NCI-H1417 (cell line): ENCODE measurements at places on chromosomes 2 and 18.
A peak's percentile ranks its signal among the peaks of the same experiment; 100 is the strongest.

- peak; percentile 77 for DNase-seq
Observed at GRCh38 chr2:67400560-67401485, 3.7 kb downstream of the ETAA1 start.

- no peak for DNase-seq
Observed at GRCh38 chr18:370751-371608, 103.1 kb upstream of the THOC1 start.

- DNase-seq, result no peak
Observed at GRCh38 chr2:223815884-223816570, 21.4 kb downstream of the AP1S3 start.

DNA sequence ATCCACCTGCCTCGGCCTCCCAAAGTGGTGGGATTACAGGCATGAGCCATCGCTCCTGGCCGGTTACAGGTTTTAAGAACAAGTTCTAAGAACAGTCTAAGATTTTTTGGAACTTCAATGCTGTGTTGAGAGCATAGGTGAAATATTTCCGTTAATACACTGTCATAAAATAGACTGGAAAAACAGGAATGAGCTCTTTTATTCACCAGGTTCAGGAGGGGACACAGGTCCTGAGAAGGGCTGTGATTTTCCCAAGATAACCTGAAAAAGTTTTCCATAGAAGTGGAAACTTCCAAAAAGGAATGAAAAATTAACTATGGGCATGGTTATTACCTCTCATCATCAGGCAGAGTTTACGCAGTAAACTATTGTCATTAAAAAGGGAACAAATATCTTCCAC, 97.6 kb upstream of the TMEM178A start:
- no peak for DNase-seq

GRCh38 chr2:38744399-38744780, 6.8 kb downstream of the SRSF7 start:
- DNase-seq, result no peak

GRCh38 chr2:224126003-224126402, 86.9 kb upstream of the SERPINE2 start:
- no peak for DNase-seq

GRCh38 chr2:234490271-234491091, 6.4 kb downstream of the ARL4C start:
- no peak for DNase-seq

- peak; percentile 14 for DNase-seq
Observed at GRCh38 chr2:70498054-70498453, 55.6 kb downstream of the TGFA start.

DNA sequence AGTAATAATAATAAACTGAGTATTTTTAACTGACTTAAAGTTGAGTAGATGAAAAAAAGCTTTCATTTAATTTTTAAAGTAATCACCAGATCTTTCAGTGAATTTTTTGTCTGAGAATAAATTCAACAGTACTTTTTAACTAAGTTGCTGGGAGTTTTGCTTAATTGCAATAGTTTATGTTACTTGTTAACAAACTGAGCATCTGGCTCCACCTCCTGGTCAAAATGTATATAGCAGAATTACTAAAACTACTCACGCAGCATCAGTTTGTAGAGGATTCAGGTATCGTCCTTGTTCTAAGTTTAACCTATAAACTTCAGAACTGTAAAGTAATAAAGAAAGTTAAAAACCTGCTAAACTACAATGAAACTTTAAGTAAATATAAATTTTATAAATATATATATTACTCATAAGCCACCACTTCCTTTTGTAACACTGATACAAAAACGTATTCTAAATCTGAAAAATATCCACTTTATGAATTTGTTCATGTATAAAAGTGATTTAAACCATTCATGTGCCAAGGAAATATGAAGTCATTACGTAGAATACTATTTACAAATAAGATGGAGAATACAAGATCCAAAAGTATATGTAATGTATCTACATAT, 21.3 kb downstream of the NOL10 start:
- peak; percentile 84 for DNase-seq

DNA sequence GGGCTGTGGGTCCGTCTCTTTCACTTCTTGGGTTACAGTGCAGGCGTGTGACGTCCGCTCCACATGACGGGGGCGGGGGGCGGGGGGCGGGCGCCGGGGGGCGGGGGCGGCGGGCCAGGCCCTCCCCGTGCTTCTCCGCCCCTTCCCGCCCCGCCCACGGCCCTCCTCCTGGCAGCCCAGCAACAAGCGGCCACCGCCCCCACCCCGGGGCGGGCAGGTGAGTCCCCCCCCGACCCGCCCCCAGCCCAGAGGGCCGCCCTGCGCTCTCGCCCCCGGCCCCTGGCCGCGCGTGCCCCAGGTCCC, 3.6 kb downstream of the ZNF516 start:
- peak; percentile 88 for DNase-seq

- DNase-seq, result no peak
Observed at GRCh38 chr2:240893363-240893844, 2.6 kb downstream of the MAB21L4 start.

DNA sequence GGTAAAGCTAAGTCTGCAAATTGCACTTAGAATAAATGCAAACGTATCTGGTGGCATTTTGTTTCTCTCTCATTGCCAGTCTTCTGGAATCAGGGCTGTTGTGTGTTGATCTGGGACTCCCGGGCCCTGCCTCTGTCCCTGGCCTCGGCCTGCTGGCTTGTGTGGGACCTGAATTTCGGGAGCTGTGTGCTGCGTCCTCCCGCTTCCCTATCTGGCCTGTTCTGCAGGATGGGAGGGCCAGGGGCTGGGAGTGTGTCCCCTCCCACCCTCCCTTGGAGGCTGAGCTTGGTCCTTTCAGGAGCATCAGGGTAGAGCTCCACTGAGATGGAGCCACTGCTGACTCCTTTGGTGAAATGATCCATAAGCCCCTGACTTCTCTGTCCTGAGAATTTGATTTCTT, 118.5 kb downstream of the ACKR3 start:
- DNase-seq, result no peak

DNA sequence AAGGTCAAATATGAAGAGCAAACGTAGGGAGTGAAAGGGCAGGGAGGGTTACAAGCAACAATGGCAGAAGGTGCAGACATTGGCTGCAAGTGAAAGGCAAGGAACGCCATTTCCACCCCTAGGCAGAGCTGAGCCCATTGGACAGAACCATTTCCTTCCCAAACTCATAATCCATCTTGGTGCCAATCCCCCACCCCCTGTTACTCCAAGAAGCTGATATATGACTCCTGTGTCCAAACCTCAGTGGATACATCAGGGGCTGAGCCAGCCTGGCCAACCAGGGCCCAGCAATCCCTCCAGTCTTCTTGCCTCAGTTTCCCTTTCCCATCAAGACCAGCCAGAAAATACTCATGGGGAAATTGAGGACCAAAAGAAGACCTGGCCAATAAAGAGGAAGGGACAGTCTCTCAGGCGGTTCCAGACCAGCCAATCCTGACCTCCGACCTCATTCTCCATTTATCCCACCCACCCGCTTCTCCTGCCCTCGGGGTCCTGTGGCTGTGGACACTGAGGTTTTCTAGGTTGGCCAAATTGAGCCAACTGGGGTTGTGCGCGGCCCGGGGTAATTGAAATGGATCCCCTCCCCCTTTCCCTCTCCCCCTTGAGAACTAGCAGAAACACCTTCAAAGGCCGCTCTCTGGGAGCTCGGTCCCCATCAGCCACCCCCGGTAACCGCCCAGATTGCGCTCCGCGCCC, 24.8 kb downstream of the TNS1 start:
- no peak for DNase-seq

- no peak for DNase-seq
Observed at GRCh38 chr2:86087936-86088850, 17.5 kb downstream of the POLR1A start.

- DNase-seq, result no peak
Observed at GRCh38 chr18:56307354-56308170, 330.8 kb downstream of the TXNL1 start.

DNA sequence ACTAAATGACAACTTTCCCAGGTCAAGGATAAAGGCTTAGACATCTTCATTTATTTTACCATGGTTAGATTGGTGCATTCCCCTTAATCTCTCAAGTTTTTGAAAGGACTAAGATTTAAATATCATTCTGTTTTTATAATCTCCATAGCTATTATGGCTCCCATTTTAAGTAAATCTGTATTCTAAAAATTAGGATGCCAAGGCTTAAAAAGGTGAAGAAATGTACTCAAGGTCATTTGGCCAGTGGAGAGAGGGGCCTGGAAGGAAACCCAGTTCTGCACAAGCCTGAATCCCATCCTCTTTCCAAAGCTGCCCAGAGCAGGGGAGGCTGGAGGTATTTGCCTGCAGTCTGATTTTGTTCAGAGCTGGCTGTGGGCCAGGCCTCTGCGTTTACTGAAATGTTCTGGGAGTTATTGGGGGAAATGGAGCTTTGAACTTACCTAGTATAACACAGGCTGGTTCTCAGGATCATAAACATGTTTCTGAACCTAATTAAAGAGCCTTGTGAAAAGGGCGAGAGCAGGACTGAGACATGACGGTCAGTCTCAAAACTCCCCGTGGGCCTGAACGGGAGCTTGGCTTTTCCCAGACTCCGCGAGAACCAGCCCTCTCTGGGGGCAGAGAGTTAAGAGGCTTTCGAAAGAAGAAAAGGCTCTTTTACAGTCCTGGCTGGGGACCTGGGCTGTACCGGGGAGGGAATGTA, 85.6 kb downstream of the DDX1 start:
- DNase-seq, result no peak

GRCh38 chr2:165594231-165594934, 124.9 kb downstream of the CSRNP3 start:
- DNase-seq, result no peak

GRCh38 chr2:61855318-61855613, 1.4 kb upstream of the FAM161A start:
- no peak for DNase-seq

- no peak for DNase-seq
Observed at GRCh38 chr2:97757062-97757461, 43.7 kb downstream of the ZAP70 start.

GRCh38 chr18:75115514-75115913, 93.4 kb downstream of the PTGR3 start:
- DNase-seq, result no peak

- DNase-seq, result no peak
Observed at GRCh38 chr2:186523791-186524190, 37.7 kb downstream of the ZC3H15 start.

GRCh38 chr2:15767679-15768078, 172.7 kb upstream of the MYCN start:
- no peak for DNase-seq

- DNase-seq, result no peak
Observed at GRCh38 chr2:29061616-29062015, 12.7 kb downstream of the PCARE start.

GRCh38 chr18:44536046-44536445, 144.6 kb upstream of the SETBP1 start:
- no peak for DNase-seq

DNA sequence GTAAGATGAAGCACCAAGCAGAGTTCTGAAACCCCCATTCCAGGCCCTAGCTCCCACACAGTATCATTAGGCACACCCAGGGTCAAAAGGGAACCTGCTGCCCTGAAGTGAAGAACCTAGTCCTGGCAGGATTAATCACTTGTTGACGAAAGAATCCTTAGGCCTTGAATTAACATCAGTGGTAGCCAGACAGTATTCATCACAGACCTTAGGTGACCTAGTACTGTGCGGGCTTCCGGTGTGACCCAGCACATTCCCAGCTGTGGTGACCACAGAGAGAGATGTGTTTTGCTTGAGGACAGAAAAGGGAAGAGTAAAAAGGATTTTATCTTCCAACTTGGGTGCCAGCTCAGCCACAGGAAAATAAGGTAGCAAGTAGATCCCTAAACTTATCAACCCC, 1071.4 kb upstream of the FAM98A start:
- DNase-seq, result no peak

GRCh38 chr2:19488009-19488691, 129.7 kb upstream of the OSR1 start:
- no peak for DNase-seq

- no peak for DNase-seq
Observed at GRCh38 chr2:223888251-223888650, 50.9 kb upstream of the AP1S3 start.

DNA sequence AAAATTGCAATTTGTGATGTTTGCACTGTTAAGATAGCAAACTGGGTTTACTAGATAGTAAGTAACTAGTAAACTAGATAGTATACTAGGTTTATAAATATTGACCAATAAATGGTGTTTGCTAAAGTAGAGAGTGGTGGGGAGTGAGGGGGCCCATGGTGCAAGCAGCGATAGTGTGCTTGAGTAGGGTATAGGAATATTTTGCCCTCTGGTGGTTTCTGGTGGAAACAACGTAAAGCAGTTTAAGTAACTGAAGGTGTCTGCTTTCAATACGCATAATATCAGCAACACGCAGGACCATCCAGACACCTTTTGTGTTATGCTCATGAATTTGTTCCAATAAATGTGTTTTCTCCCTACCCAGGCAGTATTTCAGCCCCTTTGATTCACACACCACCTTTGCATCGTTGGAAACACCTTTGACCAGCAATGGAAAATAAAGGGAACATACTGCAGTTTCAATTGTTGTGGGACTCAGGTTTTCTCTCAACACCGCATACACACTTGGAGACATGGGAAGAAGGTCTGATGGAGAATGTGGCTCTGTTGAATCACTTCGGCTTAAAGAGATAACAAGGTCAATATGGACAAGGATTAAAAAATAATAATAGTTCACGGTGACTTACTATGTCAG, 16.7 kb upstream of the STAT1 start:
- DNase-seq, result peak; percentile 74

- DNase-seq, result no peak
Observed at GRCh38 chr18:26909599-26910290, 44.2 kb upstream of the AQP4 start.

DNA sequence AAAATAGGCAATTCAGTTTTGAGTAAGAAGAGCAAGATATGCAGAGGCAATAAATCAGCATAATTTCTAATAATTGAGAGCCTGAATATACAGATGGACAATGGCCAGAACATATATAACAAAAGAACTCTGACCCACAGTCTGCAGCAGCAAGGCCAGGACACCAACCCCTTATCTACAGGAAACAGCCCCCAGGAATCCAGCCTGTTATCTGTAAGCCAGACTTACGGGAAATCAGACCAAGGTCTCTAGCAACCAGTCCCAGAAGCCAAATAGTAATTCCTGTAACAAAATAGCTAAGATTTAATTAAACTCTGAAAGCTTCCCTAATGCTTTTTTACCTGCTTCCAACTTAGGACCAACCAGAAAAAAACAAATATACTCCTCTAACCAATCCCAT, 434.5 kb upstream of the GYPC start:
- DNase-seq, result no peak

DNA sequence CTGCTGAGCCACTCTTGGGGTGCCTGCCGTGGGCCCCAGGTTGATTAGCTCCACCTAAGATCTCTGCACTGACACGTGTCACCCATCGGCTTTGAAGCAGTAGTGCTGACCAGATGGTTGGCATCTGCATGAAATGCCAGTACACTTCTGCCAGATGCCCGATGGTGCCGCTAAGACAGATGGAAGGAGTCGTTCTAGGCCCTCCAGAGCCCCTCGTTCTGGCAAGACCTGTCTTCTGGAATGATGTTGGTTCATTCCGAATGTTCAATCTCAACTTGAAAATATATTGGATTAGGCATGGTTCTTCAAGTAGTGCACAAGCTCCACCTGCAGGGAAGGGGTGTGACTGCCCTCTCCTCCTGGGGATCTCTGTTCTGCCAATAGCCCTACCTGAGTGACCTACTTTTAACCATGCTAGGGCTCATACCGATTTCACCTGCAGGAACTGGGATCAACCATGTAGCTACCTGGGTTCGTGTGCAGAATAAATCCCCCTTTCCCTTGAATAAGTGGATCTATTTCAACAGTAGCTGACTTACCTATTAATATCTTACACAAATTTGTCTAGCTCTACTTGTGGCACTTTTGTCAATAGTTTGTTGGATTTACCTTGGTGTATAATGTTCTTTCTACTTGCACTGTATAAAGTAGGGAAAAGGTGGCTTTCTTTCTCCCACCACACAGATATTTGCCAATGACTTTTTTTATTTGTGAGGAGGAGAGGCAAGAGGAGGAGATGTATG, 342.6 kb downstream of the CTNNA2 start:
- peak; percentile 22 for DNase-seq
